ENCODE measurements at places on chromosomes 13 and 19.

DNA sequence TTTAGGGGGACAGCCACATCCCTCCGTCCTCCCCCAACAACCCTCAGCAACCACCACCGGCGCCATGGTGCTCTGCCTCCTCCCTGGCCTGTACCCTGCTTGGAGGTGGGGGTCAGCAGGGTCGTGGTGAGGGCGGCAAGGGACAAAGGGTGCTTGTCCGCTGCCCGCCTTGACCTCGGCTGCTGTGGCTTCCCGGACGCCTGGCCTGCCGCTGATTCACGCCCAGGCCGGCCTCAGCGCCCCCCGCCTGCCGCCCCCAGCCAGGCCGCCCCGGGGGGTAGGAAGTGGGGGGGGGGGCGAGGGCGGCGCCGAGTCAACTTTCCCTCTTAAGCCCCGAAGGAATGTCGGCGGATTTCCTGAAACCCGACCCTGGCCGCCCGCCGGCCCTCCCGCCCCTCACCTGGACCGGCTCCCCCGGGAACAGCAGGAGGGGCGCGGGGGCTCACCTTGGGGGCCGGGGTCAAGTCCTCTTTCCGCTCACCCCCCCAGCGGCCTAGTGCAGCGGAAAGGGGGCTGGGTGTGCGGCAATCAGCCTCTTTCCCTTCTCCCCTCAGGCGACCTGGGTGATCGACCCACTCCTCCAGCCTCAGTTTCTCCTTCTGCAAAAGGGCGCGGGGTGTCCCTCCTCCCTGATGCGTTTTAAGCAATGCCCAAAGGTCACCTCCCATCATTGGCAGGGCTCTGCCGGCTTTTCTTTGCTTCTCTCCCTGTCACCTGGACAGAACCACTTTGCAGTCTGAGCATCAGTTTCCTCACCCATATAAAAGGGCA lies 1.9 kb upstream of the TMEM59L start:
- DNase-seq: no peak

- DNase-seq: no peak
These were observed 17.4 kb downstream of the WDR62 start for GRCh38 chr19:36072081-36072480.

DNA sequence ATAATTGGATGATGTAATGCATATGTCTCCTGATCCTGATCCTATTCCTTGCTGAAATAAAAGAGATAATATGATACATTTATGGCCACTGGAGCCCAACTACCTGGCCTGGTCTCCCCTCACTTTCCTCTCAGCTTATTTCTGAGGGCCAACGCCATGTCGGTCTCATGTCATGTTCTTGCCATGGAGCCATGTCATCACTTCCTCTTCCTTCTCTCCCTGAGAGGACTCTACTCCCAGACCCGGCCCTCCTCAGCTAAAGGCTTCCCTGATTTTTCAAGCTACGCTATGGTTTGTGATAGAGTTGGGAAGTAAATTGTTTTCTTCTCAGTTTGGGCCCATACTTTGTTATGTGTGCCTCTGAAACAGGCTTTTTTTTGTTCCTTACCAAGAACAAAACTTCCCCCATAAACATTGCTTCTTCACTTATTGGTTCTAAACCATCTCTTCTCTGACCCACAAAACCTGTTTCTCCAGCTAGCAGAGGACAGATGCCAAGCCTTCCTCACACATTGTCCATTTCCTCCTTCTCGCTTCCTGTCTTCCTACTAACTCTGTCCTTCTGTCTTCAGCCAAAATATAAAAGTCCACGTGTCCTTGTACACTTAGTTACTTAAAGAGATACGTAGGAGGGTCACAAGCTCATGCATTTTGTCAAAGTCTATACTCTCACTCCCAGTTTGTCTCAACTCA lies 319.9 kb upstream of the DACH1 start:
- no peak for DNase-seq

GRCh38 chr19:29724746-29725145 lies 9.7 kb upstream of the C19orf12 start:
- DNase-seq: no peak

DNA sequence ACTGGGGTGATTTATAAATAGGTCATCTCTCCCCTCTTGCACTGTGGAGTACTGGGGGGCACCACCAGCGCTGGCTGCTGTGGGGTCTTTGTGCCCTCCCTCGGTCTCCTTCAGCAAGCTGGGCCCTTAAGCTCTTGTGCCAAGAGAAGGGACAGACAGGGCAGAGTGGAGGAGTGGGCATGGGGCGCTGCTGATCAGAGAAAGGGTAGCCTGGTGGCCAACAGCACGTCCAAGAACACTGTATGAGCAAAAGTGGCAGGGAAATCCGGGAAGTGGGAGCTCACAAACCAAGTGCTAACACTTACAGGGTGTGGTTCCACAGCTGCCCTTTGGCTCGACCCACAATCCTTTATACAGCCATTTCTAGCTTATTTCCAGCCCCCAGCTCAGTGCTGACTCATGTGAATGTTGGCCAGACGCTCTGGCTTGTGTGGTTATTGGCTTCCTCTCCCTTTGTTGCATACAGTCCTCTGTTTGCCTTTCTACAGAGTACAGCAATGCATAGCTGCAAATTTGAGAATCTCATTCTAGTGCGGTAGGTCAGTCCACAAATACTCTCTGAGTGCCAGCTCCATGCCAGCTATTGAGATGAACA lies 298.8 kb downstream of the SHISA2 start:
- peak; percentile 90 for DNase-seq

GRCh38 chr13:20594280-20594679 lies 27.3 kb downstream of the IFT88 start:
- DNase-seq: no peak

- DNase-seq: no peak
These were observed 3.0 kb downstream of the PPP6R1 start for GRCh38 chr19:55255618-55256423.

DNA sequence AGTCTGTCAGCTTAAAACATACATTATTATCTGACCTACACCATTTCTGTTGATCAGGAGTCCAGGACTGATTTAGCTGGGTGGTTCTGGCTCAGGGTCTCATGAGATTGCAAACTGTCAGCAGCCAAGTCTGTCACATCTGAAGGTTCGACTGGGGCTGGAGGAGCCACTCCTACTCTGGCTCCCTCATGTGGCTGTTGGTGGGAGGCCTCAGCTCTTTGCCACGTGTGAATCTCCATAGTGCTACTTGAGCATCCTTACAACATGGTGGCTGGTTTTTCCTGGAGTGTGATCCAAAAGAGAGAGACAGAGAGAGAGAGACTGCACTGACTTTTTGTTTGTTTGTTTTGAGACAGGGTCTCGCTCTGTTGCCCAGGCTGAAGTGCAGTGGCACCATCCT lies 63.6 kb upstream of the NFIC start:
- no peak for DNase-seq

DNA sequence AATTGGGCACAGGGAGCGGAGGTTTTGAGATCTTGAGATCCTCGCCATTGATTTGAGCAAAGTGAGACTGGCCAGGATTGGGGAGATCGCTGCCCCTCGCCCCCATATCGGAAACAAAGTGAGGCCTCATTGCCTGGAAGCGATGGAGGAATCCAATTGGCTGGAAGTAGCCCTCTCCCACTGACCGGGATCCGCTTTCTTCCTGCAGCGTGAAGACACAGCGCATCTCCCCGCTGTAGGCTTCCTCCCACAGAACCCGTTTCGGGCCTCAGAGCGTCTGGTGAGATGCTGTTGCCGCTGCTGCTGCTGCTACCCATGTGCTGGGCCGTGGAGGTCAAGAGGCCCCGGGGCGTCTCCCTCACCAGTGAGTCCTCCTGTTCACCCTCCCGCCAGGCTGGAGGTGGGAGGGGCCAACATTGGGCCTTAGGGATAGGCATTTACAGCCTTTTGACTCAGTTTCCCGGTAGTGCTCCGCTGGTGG lies 438 bp downstream of the PRKCSH start:
- no peak for DNase-seq

- peak; percentile 35 for DNase-seq
These were observed at the start of gene TMEM145 for GRCh38 chr19:42313096-42313839. TMEM145 (plus strand) TSS chr19:42313309; CDS start chr19:42313377, 68 bp downstream.

GRCh38 chr19:40116075-40116474 lies 25.3 kb upstream of the ZNF780A start:
- no peak for DNase-seq

GRCh38 chr13:72590091-72590740 lies 137.2 kb downstream of the MZT1 start:
- DNase-seq: no peak

GRCh38 chr19:7137120-7137519 lies 67.6 kb downstream of the ZNF557 start:
- peak; percentile 72 for DNase-seq

- no peak for DNase-seq
These were observed 52.6 kb downstream of the MAP4K1 start for GRCh38 chr19:38564981-38565690.

DNA sequence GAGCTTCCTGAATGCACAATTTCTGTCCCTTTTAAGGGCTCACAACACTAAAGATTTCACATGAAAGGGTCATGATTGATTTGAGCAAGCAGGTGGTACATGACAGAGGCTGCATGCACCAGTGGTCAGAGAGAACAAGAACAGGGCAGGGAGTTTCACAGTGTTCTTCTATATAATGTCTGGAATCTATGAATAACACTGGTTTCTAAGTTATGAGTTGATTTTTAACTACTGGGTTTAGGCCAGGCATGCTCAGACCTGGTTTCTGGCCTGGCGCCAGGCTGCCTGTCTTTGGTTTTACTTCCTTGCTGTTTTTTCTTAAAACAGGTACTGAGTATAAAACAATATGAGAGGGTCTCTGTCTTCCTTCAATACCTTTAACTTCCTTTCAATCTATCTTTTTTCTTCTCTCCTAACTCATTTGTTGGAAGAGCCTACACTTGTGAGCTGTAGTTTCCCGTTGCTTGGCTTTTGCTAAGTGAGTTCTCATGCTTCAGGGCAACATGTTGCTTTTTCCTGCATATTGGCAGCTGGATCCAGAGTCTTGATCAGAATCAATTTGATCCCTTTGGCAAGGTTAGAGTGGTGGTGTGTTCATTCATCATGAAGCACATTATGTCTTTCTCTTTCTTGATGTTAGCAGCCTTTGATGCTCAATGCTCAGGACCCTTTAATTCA lies 38.5 kb upstream of the FGF14 start:
- DNase-seq: no peak

GRCh38 chr13:74040200-74040599 lies 94.0 kb downstream of the KLF12 start:
- DNase-seq: peak; percentile 39

DNA sequence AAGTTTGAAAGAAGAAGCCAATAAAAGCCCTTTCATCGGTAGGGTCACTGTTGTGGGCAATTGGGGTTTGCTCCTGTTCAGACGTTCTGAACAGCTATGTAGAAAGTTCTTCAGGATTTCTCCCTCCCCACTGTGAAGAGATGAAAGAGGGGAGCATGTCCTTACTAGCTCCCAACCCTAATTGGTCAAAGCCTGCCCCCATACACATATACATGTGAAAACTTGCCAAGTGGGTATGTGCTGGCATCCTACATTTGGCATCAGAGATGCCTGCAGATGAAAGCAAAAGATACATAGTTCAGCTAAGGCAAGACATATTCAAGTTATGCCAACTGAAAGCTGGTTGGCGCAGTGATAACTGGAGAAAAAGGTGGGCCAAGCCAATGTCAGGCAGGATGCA lies 363.1 kb upstream of the DACH1 start:
- DNase-seq: no peak

DNA sequence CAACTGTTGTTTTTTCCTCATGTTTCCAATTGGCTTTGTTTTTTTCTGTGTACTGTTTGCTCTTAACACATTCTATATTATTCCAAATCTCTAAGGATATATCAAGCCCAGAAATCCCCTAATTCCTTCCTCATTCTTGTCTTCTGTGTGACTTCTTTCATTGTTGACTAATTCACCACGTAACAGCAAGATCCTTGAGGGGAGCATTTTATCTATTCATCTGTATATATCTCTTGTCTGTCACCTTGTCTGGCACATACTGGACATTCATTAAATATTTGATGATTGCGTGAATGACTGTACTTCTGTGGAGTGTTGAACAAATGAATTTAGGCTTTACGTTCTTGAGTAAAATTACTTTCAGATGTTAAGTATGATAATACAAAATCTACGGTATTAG lies 44.8 kb upstream of the OLFM4 start:
- no peak for DNase-seq

GRCh38 chr19:18517606-18518005 lies 4.3 kb downstream of the ELL start:
- no peak for DNase-seq

GRCh38 chr19:55546822-55547614 lies 1.7 kb upstream of the SBK3 start:
- peak; percentile 70 for DNase-seq

DNA sequence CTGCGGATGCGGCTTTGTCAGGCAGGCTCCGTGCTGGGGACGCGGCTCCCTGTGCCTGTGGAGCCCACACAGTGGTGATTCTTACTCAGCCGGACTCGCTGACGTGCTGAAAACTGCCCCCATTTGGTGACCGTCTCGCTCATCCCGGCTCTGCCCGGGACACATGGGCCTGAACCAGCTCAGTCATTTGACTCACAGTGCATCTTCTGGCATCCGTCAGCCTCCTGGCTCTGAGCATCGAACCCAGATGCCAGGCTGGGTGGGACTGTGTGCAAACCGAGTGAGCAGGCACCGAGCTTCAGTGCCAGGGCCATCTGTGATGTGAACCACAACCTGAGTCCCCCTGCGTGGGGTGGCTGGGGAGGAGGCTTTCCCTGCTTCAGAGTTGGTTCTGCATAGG lies 5.5 kb downstream of the GCDH start:
- DNase-seq: no peak

- no peak for DNase-seq
These were observed 50.1 kb upstream of the MYCBP2 start for GRCh38 chr13:77377016-77377415.

GRCh38 chr13:41387576-41387975 lies 69.8 kb upstream of the RGCC start:
- no peak for DNase-seq

GRCh38 chr19:15173746-15174404 lies 26.9 kb downstream of the NOTCH3 start:
- DNase-seq: no peak

GRCh38 chr13:23678795-23679194 lies 108.6 kb downstream of the TNFRSF19 start:
- DNase-seq: no peak

GRCh38 chr19:51688671-51689571 lies 4.2 kb upstream of the SPACA6 start:
- peak; percentile 97 for DNase-seq

- DNase-seq: no peak
These were observed 87.6 kb downstream of the HSPH1 start for GRCh38 chr13:31073859-31074718.

DNA sequence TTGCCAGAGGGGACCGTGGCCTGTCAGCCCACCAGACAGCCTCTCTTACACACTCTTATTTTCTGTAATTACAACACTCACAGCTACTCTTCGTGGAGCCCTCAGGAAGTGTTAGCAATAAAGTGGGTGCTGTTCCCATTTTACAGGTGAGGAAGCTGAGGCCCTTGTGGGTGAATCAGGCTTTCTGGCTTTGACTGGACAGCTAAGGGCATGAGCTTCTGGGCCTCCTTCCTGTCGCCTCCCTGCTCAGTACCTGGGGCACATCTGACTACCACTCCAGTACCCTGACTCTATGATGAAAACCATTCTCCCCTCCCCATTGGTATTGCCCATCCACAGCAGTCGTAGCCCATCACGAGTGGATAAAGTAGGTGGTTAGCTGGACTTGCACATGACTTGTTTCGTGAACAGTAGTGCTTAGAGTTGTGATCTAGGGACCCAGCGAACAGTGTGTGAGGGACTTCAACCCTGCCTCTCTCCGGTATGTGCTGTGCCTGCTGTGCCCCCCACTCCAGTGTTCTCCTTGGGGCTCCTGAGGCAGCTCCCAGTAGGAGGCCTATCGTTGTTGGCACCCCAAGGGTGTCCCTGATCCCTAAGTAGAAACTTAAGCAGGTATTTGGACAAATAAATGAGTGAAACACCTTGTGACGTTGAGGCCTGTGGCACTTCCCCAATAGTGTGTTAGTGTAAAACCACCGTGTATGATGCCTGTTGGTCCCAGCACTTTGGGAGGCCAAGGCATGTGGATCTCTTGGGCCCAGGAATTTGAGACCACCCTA lies 38.6 kb downstream of the GATAD2A start:
- no peak for DNase-seq

Measured in H4 (cell line).